Activated CD8-positive, alpha-beta T cell treated with anti-CD3 and anti-CD28 coated beads for 36 hours (primary cell): ENCODE measurements at places on chromosomes 16 and 17. TPM values are rescaled to one million over a fixed set of nuclear protein-coding genes. Genes with fewer than 3 reads are reported as not detected.

SGF29 gene
- total RNA-seq: 25.0 TPM

KRT9 gene
- not detected for total RNA-seq

ACSM2A gene
- not detected for total RNA-seq

C1QTNF8 gene
- total RNA-seq: not detected

DNASE1L2 gene
- total RNA-seq: 0.51 TPM

MYO1D gene
- total RNA-seq: 8.3 TPM

MGRN1 gene
- total RNA-seq: 70.8 TPM

FOXN1 gene
- total RNA-seq: not detected

OMG gene
- total RNA-seq: 0.18 TPM

GSG1L2 gene
- total RNA-seq: not detected

RHBDL3 gene
- 0.11 TPM for total RNA-seq

TCAP gene
- 0.95 TPM for total RNA-seq

C16orf74 gene
- 1.4 TPM for total RNA-seq

SLFN14 gene
- total RNA-seq: not detected

SP6 gene
- total RNA-seq: 0.13 TPM

SULT1A4 gene
- 1.6 TPM for total RNA-seq

LUC7L3 gene
- total RNA-seq: 160 TPM

CRISPLD2 gene
- not detected for total RNA-seq

TBCD gene
- total RNA-seq: 85.8 TPM

PPP1R1B gene
- total RNA-seq: not detected

ANKRD40CL gene
- total RNA-seq: not detected

TMEM238L gene
- not detected for total RNA-seq

CNTNAP4 gene
- total RNA-seq: not detected

BAHCC1 gene
- total RNA-seq: 0.65 TPM
